ENCODE measurements at places on chromosomes 5 and 9.
A peak's percentile ranks its signal among the peaks of the same experiment; 100 is the strongest.

- DNase-seq = no peak
Measured at GRCh38 chr5:1503241-1504068, 20.3 kb downstream of the LPCAT1 start.

DNA sequence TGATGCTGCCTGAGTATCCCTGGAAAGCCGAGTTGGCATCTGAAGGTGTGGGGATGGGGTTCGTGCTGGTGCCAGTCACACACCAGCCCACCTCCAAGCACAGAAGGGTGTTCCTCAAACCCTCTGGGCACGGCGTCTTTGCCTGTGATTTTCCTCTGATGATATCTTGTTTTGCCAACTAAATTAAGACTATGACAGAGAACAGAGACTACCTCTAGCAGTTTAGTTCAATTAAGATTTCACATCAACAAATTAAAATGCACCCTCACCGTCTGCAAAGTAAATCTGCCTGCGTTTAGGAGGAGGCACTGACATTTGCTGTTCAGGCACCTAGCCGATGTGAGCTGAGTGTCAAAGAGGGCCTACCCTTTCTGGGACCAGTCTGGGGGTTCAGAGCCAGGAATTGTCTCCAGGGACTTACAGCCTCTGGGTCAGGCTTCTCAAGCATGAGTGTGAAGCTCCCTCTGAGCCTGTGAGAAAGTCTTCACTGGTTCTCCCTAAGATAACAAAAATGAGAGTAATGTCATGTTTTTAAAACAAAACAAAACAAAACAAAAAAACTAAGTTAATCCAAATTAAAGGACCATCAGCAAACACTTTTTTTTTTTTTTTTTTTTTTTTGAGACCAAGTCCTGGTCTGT is 55.4 kb upstream of the CTNNA1 start:
- no peak for DNase-seq

- DNase-seq = no peak
Measured at GRCh38 chr5:131735393-131735792, 61.4 kb downstream of the FNIP1 start.

DNA sequence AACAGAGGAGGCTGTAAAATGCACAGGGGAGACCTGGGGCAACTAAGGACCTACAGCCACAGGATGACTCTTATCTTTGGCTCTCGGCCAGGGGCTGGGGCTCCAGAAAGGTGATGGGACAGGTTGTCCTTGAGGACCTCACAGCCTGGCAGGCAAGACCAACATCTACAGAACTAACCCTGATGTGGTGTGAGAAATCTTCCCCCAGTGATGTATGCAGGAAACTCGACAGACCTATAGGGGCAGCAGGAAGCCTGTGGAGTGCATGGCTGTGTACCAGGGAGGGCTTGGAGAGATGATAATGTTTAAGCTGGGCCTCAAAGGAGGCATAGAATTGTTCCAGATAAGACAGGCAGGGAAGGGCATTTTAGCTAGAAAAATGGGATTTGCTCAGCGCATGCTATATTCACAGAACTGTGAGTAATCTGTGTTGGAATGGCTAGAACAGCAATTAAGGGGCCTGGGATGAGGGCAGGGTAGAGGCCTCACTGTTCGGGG is 68.5 kb upstream of the SLC25A51 start:
- no peak for DNase-seq

DNA sequence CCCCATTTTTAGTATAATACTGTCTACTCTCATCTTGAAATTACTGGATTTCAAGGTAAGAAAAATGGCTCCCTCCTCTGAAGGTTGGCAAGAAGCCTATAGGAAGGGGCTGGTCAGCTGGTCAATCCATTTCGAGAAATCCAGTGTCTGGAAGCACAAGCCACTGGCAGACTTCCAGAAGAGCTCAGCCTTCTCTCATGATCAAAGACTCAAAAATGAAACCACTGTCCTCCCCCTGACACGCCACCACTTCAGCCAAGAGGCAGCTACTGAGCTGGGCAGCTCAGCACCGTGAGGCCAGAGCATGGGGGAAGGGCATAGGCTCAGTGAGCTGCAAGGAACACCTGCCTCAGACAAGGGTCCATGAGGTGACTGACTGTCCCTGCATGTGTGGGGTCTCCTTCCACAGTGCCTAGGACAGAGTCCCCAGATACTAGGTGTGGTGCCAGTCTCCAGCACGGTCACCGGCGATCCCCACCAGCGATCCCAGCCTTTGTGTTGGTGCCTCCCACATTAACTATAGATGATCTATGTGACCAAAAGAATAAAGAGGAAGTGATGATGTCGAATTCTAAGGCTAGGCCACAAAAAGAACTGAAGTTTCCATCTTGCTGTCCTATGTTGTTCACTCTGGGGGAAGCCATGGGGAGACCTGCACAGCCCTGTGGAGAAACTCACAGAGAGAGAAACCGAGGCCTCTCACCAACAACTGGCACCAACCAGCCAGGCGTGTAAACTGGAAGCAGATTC is 100.1 kb upstream of the LRRTM2 start:
- peak; percentile 38 for DNase-seq

DNA sequence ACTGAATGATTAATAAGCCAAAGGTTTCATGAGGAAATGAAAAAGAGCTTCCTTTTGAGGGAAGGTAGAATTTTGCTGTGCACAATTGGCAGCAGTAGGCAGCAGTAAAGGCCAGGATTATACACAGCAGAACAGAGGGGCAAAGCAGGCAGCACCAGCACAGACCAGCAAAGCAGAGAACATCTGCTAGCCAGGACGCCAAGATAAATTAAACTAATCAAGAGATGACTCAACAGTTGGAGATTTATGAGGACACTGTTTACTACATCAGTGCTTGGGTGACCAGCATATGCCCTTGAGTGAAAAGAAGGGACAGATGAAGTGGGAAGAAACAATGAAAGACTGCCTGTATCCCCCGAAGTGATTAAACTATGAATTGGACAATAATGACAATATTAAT is 871.4 kb upstream of the CDH10 start:
- no peak for DNase-seq

GRCh38 chr9:131290036-131290766 is 678 bp downstream of the PLPP7 start:
- DNase-seq = no peak

DNA sequence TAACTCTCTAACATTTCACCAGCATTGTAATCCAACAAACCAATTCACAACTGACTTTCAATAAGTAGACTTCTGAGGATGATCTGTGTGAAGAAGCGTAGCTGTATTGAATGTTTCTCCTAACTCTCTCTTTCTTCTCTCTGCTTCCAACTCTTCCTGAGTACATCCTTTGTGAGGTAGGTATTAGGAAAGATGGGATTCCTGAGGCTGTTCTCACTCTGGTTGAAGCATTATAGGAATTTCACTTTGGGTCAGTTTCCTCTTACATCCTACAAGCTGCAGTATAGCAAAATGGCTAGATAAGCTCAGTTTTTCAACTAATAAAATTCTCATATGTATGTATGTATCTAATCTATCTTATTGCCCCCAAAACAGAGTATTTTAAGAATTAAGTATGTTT is 702.8 kb downstream of the CETN3 start:
- DNase-seq = no peak

GRCh38 chr9:126462617-126463016 is 136.0 kb downstream of the MVB12B start:
- no peak for DNase-seq

- DNase-seq = peak; percentile 68
Measured at GRCh38 chr9:95505717-95506427, 10.9 kb downstream of the PTCH1 start.

- DNase-seq = peak; percentile 66
Measured at GRCh38 chr9:105414947-105415661, 32.7 kb upstream of the FSD1L start.

DNA sequence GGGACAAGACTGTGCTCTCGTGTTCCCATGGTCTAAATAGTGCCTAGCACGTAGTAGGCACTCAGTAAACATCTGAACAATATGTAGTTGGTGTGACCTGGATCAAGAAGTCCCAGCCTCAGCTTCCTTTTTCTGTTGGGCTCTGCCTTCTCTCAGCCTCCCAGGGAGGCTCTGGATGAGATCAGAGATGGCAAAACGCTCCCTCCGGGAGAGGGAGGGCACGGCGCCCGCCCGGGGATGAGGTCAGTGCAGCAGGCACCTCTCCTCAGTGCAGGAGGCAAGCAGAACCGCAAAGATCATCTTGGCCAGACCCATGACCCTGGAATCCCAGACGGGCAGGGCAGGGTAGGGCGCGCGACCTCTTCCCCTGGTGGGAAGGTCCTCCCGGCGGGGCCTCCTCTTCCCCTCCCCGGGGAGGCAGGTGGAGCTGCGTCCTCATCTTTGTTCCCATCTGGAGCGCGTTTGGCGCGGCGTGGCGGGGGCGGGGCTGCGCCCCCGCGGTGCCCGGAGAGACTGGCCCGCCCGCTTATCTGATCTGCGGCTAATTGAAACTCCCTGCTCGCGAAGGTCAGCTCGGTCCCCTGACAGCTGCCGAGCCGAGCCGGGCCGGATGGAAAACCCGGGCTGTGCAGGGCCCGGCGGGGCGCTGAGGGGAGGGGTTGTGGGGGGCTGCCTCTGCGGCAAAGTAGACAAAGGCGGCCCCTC is 60.9 kb downstream of the CXXC5 start:
- peak; percentile 56 for DNase-seq

DNA sequence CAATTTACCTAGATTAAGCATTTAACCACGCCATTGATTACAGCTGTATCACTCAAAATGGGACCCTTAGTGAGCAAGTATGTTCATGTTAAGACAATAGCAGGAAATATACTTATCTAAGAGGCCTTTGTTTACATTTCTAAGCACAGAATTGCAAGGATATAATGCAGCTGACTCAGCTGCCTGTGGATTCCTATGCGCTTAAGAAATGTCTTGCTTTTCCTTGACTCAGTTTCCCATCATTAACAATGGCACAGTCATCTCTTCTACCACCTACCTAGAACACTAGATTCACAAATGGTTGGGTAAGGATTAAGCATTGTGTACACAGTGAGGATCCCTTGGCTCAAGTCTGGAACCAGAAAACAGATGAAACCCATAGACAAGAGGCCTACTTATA is 163.8 kb downstream of the TSSK1B start:
- DNase-seq = no peak

- DNase-seq = no peak
Measured at GRCh38 chr5:65395526-65396155, 86.1 kb downstream of the ADAMTS6 start.

- no peak for DNase-seq
Measured at GRCh38 chr5:168422431-168422830, 63.8 kb upstream of the RARS1 start.

DNA sequence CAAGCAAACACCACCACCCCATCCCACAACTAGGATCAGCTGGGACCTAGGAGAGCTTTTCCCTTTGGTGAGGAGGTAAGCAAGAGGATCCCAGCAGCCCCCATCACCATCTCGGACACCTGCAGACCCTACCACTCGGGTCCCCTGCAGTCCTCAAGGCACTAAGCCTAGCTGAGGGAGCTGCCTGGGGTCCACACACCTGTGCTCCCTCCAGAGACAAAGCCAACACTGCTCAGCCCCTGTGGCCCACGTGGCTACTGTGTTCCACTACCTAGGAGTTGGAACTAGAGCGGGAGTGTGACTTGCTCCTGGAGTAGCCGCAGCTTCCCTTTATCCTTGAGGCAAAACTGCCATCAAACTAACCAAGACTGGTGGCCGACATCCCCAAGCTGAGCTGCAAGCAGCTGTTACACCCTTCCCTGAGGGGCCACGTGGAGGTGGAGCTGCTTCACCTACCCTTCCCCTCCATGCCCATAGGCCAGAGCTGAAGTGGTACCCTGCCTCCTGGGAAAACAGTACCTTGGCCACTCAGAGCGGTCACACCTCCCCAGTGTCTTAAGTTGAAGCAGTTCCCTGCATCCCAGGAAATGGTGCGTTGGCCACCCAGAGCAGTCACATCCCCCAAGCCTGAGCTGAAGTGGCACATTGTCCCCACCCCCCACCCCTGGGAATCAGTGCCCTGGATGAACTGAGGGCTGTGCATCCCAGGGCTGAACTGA is 205.5 kb downstream of the CACNA1B start:
- DNase-seq = no peak

GRCh38 chr9:78778861-78779374 is 482.0 kb downstream of the PSAT1 start:
- no peak for DNase-seq

DNA sequence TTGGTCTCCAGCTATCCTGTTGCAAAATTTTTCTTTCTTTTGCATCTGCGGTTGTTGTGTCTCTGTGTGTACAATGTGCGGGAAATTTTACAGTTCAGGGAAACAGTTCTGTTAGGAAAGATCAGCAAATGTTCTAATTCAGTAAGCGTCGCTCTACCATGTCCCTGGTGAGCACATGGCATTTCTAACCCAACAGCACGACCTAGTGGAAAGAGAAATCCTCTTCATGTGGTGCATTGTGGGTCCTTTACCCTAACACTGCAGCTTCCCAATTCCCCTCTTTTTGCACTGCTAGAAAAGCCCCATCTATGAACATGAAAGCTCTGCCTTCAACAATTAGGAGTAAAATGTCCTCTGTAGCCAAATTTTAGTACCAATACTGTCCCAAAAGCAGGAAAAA is 974.2 kb upstream of the CDH9 start:
- DNase-seq = no peak

- DNase-seq = no peak
Measured at GRCh38 chr5:153159616-153160015, 330.9 kb upstream of the GRIA1 start.

DNA sequence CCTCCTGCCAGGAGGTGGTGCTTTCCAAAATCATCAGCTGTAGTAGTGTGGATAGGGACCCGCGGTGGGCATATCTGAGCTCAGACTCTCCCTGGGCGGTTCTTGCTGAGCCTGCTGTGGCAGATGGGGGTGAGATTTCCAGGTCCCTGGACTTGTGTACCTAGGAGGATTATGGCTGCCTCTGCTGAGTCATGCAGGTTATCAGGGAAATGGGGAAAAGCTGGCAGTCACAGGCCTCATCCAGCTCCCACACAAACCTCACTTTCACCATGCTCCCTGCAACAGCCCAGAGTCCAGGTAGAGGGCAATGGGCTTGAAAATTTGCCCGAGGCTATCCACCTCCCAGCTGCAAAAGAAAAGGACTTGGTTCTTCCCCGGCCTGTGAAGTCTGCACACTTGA is 23.4 kb upstream of the MAMDC2 start:
- DNase-seq = no peak

- DNase-seq = no peak
Measured at GRCh38 chr9:35906923-35907699, 1.1 kb downstream of the HRCT1 start.

GRCh38 chr5:20105915-20106314 is 117.9 kb upstream of the CDH18 start:
- no peak for DNase-seq

- DNase-seq = no peak
Measured at GRCh38 chr5:148923023-148923422, 96.6 kb downstream of the ADRB2 start.

DNA sequence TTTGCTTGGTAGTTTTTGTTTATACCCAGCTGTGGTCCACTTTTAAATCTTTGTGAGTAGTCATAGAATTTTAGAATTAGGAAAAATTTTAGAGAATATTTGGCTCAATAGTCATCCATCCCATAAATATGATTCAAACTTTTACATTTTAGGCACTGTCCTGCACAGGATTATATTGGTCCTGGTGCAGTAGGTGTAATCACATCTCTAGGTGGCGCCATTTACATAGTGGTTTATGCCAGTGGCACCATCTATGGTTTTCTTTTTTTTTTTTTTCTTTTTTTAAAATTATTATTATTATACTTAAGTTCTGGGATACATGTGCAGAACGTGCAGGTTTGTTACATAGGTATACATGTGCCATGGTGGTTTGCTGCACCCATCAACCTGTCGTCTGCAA is 260.7 kb upstream of the KCNN2 start:
- DNase-seq = no peak

- DNase-seq = peak; percentile 71
Measured at GRCh38 chr9:37994639-37995347, 74.2 kb downstream of the SHB start.

GRCh38 chr9:135002802-135003201 is 84.7 kb upstream of the OLFM1 start:
- no peak for DNase-seq

- DNase-seq = no peak
Measured at GRCh38 chr9:111966861-111967291, 70.3 kb downstream of the UGCG start.
